ENCODE measurements at places on chromosomes 12 and 14.

DNA sequence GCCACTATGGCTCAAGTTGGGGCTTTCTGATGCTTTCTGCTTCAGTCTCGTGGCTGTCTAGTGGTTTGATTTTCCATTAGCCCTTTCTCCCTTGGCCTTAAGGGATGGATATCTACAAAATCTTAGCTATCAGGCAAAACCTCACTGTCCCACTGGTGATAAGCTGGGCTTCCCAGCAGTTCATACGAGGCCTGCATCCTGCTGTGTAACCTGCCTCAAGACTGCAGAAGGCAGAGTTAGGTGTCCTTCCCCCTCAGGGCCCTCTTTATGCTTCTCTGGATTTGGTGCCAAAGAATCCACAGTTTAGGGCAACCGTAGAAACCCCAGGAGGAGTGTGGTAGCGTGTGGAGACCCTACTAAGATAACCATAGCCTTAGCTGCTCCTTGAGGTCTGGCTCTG is 38.9 kb downstream of the ETV6 start:
- DNase-seq = no peak

DNA sequence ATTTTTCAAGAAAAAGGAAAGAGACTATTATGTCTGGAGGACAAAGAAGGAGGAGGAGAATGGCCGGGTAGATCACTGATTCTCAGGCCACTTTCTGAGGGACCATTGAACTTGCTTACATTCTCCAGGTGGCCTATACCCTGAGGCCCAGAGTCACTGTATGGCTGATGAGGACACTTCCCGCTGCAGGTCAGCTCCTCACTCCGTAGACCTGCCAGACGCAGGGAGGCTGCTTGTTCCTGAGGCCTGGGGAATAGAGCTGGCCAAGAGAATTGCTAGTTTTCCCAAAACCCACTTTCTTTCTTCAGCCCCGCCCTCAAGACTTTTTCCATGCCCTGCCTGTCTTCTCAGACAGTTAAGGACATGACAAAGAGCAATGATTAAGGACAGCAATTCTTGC is 510.5 kb upstream of the TBX3 start:
- no peak for DNase-seq

DNA sequence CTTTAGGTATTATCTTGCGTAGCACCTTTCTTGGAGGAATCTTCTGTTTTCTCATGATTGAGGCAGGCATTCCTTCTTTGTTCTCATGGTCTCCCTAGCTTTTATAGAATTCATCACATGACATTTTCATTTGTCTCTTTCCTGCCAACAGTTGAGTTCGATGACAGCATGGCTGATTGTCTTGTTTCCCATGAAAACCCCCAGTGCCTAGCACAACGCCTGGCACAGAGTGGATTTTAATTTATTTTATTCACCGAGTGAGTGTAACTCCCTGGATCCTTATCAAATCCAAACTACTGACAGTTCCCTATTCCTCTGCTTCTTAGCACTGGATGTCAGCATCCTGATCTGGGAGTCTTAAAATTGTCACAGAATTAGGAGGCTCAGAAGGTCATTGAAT is 182.6 kb downstream of the SUDS3 start:
- DNase-seq = no peak

DNA sequence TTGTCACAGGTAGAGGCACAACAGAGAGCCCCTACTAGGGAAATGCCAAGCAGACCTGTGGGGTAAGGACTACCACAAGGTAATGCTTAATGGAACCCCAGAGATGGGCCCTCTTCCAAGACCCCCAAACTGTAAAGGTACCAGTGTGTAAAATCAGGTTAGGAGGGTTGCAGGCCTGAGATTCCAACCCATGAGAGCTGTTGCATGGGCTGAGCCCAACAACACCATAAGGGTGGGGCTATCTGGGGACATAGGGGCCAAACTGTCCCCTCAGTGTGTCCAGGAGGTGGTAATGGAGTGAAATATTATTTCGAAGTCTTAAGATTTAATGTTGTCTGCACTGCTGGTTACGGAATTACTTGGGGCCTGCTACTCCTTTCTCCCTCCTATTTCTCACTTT is 620.2 kb downstream of the ETNK1 start:
- no peak for DNase-seq

DNA sequence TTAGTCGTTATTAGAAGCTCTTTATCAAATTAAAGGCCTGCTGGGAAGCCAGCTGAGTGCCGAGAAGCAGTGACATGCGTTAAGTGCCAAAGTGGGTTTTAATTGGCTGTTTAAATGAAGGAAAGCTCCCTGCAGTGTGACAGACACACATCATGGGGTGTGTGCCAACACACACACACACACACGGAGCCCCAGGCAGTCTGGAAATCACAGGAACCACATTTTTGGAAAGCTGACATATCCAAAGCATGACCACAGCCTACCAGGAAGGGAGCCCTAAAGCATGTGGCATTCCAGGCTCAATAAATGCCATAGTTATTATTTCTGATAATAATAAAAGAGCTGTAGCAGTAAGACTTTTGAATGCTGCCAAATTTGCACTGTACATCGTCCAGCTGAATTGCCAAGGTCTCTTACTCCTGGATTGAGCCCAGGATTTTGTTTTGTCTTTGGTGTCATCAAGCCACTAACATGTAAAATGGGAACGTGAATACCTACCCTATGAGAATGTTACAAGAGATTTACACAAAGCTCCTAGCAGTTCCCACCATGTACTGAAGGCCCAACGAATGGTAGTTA is 135.1 kb downstream of the TMEM30B start:
- no peak for DNase-seq

- DNase-seq = no peak
Measured at GRCh38 chr14:29235991-29236390, 469.4 kb downstream of the FOXG1 start.

DNA sequence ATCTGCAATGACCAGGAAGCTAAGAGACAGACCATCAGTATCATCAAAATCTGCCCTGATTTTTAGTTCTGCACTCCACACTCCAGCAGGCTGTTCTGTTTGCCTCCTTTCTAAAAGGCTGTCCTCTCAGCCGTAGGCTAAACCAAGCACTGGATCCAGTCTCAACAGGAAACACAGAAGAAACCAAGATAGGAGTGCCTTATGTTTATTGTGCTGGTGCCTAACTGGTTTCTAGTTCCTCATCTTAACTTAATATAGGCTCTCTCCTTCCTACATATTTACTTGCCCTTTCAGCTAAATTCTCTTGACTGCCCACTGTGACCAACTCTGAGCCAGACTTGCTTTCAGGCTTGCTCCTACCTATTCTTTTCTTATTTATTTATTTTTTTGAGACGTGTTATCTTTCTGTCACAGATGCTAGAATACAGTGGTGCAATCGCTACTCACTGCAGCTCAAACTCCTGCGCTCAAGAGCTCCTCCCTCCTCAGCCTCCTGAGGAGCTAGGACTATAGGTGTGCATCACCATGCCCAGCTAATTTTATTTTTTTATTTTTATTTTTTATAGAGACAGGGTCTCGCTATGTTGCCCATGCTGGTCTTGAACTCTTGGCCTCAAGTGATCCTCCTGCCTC is 30.8 kb downstream of the GALNT4 start:
- no peak for DNase-seq

DNA sequence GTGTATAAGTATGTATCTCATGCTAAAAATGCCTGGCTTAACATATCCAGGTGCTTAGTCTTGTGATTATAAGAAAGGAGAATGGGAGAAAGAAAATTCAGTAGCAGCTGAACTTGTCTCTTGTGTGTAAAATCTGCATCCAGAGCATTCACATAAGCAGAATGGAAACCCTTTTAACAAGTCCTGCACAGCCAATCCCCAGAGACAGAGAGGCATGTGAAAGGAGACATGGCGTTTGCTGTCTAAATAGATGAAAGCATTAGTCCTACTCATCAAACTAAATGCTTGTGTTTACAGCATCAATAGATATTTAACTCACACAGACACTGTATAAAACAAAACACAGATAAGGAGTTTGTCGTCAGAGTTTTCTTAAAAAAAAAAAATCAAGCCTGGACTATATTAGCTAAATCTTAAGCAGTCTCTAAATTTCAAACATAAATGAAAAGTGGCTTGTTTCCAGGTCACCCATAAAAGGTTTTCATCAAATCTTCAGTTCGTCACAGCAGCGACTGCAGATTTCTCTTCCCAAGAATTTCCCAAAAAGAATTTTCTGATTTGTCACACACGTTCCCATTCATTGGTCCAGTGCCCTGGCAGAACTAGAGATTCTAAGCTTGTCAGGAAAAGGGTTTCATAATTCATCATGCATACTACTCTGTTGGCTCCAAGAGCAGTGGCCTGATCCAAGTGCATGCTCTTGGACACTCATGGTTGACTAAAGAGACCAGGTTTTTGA is 249.2 kb downstream of the BTG1 start:
- no peak for DNase-seq

- DNase-seq = peak; percentile 50
Measured at GRCh38 chr12:3076730-3077571, at the start of gene TSPAN9. TSPAN9 (plus strand) TSS chr12:3077379; CDS start chr12:3201194, 123,815 bp downstream.

DNA sequence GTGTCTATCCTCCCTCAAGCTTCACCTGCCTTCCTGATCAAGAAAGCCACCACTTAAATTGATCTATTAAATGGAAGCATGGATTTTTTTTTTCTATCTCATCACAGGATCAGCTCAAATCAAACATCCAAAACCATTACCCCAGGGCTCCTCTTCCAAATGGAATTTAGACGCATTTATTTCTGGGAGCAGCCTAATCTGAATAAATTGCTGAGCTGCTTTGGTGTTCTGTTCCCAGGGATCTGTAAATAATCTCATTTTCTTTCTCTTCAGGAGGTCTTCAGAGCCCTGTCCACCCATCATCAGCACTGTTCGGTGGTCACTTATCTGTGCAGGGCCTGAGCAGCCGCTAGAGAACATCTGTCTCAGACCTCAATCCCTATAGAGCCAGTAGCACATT is 695.4 kb upstream of the TMEM132C start:
- no peak for DNase-seq

DNA sequence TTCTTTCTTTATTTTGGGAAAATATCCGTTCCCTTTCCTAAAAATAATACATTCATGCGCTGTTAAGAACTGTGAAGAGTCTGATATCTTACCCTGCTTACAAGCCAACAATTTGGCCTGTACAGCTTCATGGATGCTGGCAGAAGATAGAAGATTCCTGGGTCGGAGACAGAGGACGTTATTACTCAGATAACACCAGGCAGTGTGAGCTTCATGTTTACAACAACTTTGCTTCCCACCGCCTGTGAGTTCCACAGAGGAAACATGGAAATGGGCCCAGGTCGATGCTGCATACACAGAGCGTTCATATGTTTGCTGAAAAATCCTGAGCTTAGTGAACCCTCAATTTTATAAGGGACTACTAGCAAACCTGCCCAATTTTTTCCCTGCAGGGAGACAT is 705.6 kb upstream of the SEL1L start:
- DNase-seq = no peak

- DNase-seq = no peak
Measured at GRCh38 chr12:32874975-32875374, 21.6 kb downstream of the PKP2 start.

DNA sequence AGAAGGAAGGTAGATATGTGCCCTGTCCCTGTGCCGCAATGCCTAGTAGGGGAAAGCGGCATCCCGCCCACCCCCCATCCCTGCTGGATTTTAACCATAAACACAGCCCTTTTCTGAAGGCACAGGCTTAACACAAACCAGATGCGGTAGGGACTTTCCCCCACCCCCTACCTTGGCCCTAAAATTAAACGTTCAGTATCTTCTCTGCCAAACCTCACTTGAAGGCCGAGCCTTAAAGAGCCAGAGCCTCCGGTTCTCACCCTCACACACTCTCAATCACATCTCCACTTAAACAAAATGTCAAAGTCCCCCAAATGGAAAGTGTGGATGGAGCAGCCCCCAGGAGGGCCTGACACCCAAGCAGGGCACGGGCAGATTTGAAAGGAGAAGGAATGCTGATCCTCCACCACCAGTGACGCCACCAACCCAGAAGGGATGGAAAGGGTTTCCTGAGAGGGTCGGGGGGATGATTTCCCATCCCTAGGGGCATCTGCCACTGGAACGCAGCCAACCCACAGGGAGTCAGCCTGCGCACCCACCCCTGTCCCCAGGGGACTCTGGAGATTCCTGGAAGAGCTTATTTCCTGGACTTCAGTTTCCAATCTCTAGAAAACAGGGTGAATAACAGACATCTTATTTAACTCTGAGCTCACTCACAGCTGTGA is 26.4 kb downstream of the ACTN1 start:
- no peak for DNase-seq

DNA sequence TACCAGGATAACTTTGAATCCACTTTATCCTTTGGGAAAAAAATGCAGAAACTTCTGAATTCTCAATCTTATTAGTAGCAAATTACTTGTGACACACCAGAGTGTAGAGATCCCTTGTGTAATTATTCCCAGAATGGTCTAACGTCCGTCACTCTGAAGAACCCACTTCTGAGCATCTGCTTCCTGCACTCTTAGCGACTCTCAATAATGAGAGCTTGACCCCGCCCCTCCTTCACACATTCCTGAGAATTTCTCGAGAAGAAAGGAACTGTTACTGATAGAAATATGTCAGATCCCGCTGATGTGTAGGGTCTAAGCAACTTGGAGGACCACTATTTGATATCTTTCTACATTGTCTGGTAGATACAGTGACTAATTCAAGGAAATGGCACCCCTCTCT is 218.3 kb upstream of the PDZRN4 start:
- no peak for DNase-seq

- no peak for DNase-seq
Measured at GRCh38 chr12:32466986-32467711, 67.8 kb downstream of the FGD4 start.

- DNase-seq = peak; percentile 21
Measured at GRCh38 chr12:109308534-109309380, at the start of gene FOXN4. FOXN4 (minus strand) TSS chr12:109309284; CDS start chr12:109308321, 963 bp downstream.

- DNase-seq = no peak
Measured at GRCh38 chr12:91074851-91075250, 17.0 kb upstream of the KERA start.

GRCh38 chr12:64813723-64814122 is 10.7 kb upstream of the TBC1D30 start:
- DNase-seq = no peak

GRCh38 chr12:98465505-98465904 is 49.9 kb upstream of the TMPO start:
- DNase-seq = no peak

DNA sequence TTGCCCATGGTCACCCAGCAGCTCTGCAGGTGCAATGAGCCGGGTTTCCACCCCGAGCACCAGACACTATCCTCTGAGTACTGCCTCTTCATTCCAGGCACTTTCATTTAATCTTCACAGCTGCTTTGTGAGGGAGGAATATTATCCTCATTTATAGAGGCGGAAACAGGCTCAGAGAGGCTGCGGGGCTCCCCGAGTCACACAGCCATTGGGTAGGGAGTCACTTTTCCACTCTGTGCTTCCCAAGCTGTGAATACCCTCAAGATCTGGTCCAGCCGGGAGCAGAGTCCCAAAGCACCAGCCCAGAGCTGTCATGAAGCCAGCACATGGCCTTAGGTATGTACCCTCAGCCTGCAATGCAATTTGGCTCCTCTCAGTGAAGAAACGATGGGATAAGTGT is 51.7 kb upstream of the RIN3 start:
- DNase-seq = no peak

DNA sequence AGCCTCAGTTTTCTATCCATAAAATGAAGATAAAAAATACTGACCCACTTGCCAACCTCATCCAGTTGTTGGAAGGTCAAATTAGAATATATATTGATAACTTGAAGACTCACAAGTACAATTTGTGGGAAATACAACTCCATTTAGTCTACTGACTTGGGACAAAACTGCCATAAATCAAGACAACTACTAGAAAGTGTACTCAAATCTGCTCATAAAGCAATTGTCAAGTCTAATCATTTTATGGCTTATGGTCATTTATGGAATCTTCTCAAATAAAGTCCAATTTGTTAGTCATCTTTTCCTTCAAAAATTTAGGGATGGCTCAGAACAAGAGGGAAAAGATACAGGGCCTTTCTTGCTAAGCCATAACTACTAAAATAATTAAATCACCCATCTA is 7.0 kb downstream of the BTG1 start:
- DNase-seq = no peak

GRCh38 chr12:15481846-15482245 is 159.5 kb downstream of the PTPRO start:
- no peak for DNase-seq

Measured in DMS79 treated with DMSO at 0.1 percent for 48 hours (cell line).